BJ (cell line): ENCODE measurements at places on chromosomes 13 and 19. TPM values are rescaled to one million over a fixed set of nuclear protein-coding genes. Genes with fewer than 3 reads are reported as not detected.

Gene ZNF888
- 1.1 and 1.9 TPM in 2 replicates for polyA plus RNA-seq

Gene PNMA8C
- 0.02 TPM in 1 of 2 replicates, not detected in the other for polyA plus RNA-seq

Gene DPF1
- polyA plus RNA-seq, result 1.3 and 2.2 TPM in 2 replicates

Gene ZNF415
- 4.6 and 6.3 TPM in 2 replicates for polyA plus RNA-seq
